ENCODE measurements at places on chromosomes 3 and 15.

DNA sequence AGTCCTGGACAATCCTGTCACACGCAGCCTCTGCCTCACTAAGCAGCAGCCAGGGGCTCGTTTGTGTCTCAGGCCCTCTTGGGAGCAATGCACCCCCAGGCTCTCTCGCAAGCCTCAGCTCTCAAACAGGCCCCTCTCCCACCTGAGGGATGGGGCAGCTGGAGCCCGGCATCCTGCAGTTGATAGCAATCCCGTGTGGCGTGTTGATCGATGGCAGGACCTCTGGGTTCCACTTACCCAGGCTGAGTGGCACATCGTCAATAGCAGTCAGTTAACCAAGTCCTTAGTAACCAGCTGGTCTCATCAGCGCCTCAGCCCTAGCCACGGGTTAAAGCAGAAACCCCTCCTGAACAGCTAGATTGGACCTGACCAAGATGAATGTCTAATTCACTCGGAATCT lies 36.5 kb upstream of the PLXNA1 start:
- DNase-seq, result no peak

GRCh38 chr3:80259736-80260135 lies 491.9 kb upstream of the ROBO1 start:
- DNase-seq, result no peak

GRCh38 chr3:176431991-176432390 lies 765.3 kb downstream of the TBL1XR1 start:
- DNase-seq, result no peak

- DNase-seq, result no peak
Measured at GRCh38 chr3:126646674-126647073, 8.2 kb downstream of the TXNRD3 start.

GRCh38 chr15:35181538-35181937 lies 96.4 kb upstream of the NANOGP8 start:
- DNase-seq, result peak; percentile 76

- no peak for DNase-seq
Measured at GRCh38 chr15:71713191-71713809, 97.1 kb upstream of the NR2E3 start.

DNA sequence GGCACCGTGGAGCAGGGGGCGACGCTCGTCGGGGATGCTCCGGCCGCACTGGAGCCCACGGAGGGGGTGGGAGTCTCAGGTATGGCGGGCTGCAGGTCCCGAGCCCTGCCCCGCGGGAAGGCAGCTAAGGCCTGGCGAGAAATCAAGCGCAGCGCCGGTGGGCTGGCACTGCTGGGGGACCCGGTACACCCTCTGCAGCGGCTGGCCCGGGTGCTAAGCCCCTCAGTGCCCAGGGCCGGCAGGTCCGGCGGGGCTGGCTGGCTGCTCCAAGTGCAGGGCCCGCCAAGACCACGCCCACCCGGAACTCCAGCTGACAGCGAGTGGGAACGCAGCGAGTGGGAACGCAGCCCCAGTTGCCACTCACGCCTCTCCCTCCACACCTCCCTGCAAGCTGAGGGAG lies 676.4 kb downstream of the SI start:
- no peak for DNase-seq

DNA sequence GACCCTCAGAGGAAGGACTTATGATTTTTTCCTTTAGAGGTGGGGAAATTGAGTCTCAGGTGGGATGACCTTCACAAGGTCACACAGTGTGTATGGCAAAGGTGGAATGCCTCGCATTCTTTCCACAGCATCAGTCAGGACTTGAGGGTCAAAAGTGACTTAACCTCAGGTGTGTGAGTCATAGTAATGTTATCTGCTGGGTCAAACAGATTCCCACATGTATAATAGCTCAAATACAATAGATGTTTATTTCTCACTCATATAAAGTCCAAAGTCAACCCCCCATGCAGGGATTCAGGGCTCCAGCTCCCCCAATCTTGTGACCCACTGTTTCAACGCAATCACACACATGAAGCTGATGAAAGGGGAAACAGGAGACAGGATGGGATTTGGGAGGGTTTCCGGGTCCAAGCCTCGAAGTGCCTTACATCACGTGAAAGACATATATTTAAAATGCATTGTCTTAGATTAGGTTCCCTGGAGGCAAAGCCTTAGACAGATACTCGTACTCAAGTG lies 34.0 kb upstream of the CCDC174 start:
- no peak for DNase-seq

DNA sequence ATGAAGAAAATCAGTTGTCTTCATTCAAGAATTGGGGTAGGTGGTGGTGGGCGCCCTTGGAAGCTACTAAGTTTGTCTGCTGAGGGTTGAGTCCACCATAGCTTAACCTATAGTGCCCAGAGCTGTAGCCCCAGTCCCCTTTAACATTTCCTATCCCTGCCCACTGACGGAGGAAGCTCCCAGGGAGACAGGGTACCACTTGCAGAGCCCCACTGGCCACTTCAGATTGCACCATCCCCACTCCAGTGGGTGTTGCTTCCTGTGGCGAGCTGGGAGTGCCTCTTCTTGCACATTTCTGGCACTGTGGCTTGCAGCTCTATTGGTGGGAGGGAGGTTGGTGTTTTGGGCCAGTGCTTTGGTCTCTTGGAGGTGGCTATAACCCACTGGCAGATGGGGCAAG lies 2.7 kb downstream of the PXYLP1 start:
- no peak for DNase-seq

- DNase-seq, result peak; percentile 77
Measured at GRCh38 chr3:31565288-31565687, 32.6 kb downstream of the STT3B start.

- peak; percentile 85 for DNase-seq
Measured at GRCh38 chr3:58994746-58995330, 55.0 kb downstream of the CFAP20DC start.

DNA sequence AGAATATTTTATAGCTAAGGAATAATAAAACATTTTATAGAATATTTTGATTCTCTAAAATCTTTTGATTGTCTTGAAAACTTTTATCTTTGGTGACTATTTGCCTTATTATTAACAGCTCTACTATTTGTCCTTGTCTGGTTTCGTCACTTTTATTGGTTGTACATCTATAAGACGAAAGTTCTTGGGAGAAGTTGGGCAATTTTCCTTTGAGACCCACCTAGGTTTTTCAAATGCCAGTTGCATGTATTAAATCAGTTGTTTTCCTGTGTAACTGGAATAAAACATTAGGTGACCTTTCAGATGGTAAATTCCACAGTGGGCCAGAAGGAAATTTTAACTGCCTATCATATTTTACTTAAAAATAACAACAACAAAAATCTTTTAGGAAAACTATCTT lies 1245.7 kb downstream of the SI start:
- no peak for DNase-seq

- DNase-seq, result no peak
Measured at GRCh38 chr15:41847206-41847605, 8.6 kb downstream of the PLA2G4B start.

GRCh38 chr3:100412912-100413590 lies 11.7 kb downstream of the LNP1 start:
- no peak for DNase-seq

GRCh38 chr15:42604894-42605744 lies 29.7 kb downstream of the STARD9 start:
- DNase-seq, result peak; percentile 58

DNA sequence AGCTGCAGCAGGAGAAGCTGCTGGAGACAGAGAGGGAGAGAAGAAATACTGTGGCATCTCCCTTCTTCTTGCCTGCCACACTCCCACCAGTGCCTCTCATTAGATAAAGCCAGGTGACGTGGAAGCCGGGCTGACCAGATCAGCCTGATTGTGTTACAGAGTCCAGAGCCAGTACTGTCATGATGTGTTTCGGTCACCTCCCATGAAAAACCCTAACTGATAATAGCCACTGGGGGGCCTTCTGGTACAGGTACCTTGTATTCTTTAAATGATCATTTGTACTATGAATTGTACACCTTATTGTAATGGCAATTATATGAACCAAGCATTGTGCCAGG lies 125.8 kb upstream of the TMEM108 start:
- DNase-seq, result no peak

- no peak for DNase-seq
Measured at GRCh38 chr3:3305841-3306240, 126.3 kb upstream of the CRBN start.

DNA sequence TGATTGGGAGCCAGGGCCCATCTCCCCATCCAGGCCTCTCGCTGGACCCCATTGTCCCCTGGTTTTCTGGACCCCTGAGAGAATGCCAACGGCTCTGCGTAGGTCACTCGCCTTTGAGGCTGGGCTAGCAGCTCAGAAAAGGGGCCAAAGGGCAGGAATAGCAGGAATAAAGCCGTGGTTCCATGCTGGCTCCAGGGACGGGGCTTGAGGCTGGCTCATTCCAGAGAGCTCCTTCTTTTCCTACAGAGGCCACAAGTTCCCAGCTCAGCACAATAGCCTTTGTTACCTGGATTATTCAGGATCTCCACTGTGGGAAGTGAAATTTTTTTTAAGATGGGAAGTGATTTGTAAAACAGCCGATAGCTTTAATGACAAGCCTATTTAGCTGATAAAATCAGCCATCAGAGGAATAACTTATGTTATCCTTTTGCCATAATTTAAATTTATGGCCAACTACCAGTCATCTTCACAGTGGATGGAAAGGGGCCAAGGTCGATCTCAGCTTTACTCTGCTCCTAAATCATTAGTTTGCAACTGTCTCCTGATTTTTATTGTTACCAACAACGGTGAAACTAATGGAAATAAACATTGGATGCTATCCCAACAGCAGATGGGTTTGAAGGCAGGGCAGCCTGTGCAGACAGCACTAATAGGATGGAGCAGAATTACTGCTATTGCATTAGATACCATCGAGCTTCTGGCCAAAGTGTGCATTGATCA lies 124.3 kb downstream of the TMEM266 start:
- no peak for DNase-seq

GRCh38 chr3:175580318-175580717 lies 721.2 kb downstream of the NAALADL2 start:
- DNase-seq, result no peak

GRCh38 chr15:66095871-66096687 lies 157.5 kb downstream of the MEGF11 start:
- no peak for DNase-seq

DNA sequence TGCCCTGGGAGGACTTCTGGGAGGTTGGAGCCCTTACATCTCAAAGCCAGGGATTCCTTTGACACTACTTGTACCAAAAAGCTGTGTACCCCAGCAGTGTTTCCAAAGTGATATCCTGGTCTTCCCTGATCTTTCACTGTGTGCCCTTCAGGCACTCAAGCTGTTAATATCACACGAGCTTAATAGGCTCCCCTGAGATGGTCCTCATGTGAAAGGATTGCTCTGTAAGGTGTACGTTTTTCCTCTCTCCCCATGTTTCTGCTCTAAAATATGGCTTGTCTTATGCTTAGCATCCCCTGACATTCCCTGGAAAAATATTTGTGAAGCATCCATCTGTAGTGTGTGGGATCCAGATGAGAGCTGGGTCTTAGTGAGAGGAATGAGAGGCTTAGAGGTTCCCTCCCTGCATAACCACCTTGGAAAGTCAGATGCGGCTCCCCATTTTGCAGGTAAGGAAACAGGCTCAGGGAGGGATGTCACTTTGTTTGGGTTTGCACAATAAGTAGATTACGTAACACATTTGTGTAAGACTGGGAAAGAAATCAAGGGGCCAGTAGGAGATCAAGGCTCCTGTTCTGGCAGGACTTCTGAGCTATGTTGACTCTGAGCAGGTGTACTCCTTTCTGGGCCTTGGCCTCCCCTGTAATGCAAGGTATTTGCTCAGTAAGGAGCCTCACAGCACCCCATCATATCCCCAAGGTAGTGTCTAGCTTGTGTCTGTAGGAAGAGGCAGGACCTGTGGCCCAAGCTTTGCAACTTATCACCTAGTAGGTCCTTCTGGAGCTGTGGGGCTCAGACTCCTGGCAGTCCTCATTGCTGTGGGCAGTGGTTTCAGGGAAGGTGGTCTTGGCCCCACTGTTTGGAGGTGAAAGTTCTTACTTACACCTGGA lies 667 bp upstream of the ACOX2 start:
- peak; percentile 27 for DNase-seq

GRCh38 chr15:81056304-81056703 lies 55.6 kb downstream of the TLNRD1 start:
- DNase-seq, result no peak

GRCh38 chr3:136209921-136210320 lies 13.8 kb upstream of the MSL2 start:
- DNase-seq, result peak; percentile 30

- DNase-seq, result no peak
Measured at GRCh38 chr15:98103570-98103969, 143.1 kb downstream of the ARRDC4 start.

DNA sequence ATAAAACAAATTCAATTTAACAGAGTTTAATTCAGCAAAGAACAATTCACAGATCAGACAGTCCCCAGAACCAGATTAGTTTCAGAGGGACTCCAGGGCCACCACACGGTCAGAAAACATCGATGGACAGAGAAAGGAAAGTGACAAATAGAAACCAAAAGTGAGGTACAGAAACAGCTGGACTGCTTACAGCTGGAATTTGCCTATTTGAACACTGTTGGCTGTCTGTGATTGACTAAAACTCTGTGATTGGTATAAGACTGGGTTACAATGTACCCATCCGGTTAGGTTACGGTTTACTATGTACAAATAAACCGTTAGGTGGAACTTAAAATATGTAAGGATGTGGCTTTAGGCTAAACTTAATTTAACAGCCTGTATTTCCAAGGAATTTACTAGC lies 30.3 kb downstream of the MOBP start:
- no peak for DNase-seq

- no peak for DNase-seq
Measured at GRCh38 chr15:94162939-94163338, 68.4 kb upstream of the MCTP2 start.

DNA sequence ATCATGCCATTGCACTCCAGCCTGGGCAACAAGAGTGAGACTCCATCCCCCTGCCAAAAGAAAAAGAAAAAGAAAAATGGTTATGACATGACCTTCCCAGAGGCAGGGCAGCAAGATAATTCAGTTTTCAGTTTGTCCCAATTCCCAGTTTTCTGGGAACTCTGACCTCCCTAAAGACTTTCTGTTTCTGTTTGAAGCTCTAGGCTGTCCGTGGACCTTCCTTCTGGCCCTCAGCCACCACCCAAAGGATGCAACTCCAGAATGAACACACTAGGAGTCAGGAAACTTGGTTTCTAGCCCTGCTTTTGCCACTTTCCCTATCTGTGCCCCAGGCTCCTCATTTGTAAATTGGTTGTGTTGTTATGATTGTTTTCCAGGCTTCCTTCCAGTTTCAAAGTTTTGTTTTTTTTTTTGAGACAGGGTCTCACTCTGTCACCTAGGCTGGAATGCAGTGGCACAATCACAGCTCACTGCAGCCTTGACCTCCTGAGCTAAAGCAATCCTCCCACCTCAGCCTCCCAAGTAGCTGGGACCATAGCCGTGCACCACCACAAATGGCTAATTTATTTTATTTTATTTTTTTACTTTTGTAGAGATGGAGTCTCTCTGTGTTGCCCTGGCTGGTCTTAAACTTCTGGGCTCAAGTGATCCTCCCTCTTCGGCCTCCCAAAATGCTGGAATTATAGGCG lies 68.6 kb downstream of the CDC25A start:
- peak; percentile 82 for DNase-seq

- DNase-seq, result no peak
Measured at GRCh38 chr3:103847081-103848062, 1412.6 kb downstream of the ZPLD1 start.

GRCh38 chr3:32592011-32592410 lies 21.4 kb upstream of the DYNC1LI1 start:
- DNase-seq, result no peak

- DNase-seq, result no peak
Measured at GRCh38 chr3:140428380-140428779, 249.5 kb upstream of the TRIM42 start.

- peak; percentile 13 for DNase-seq
Measured at GRCh38 chr3:42979044-42979972, at the start of gene GASK1A. Gene GASK1A, plus strand, starts transcription at chr3:42979311. Its CDS starts 332 bp downstream, at chr3:42979643.

Data from cardiac fibroblast (primary cell).